WTC11 (cell line): ENCODE measurements at places on chromosomes 4 and X. TPM values are rescaled to one million over a fixed set of nuclear protein-coding genes. Genes with fewer than 3 reads are reported as not detected.

- no peak for DNase-seq
These were observed 422.2 kb downstream of the SPIN4 start for GRCh38 chrX:62928906-62929305.

Gene POU3F4
- total RNA-seq: 3.3 to 3.6 TPM (median 3.6 TPM) in 3 replicates

- no peak for DNase-seq
These were observed 29.7 kb downstream of the SYNPO2 start for GRCh38 chr4:118918388-118918787.

- no peak for DNase-seq
These were observed 44.2 kb upstream of the SCRG1 start for GRCh38 chr4:173443121-173443520.

Gene CCDC120
- total RNA-seq: 13.0 to 15.2 TPM (median 14.4 TPM) in 3 replicates

DNA sequence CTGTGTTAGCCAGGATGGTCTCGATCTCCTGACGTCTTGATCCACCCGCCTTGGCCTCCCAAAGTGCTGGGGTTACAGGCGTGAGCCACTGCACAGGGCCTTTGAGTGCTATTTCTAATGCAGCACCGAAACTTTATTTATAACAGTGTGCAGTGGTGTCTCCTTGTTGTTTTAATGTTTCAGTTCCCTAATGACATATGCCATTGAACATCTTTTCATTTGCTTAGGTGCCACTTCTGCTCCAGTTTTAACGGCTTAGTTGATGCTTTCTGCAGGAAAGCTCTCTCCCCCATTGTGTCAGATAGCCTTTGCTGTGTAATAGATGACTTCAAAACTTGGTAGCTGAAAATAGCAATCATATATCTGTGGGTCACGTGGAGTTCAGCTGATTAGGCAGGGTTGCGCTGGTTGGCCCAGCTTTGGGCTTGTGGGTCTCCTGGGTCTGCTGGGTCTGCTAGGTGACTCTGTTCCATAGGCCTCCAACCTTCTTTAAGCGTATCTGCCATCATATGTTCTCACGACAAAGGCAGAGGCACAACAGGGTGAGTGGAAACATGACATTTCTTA, 76.4 kb upstream of the SHISA3 start:
- DNase-seq: no peak

Gene HTN1
- total RNA-seq: not detected in 3 replicates

Gene VAMP7
- 22.1 to 26.9 TPM (median 24.1 TPM) in 3 replicates for total RNA-seq

Gene CENPVL1
- total RNA-seq: 3.1 to 3.7 TPM (median 3.5 TPM) in 3 replicates
